Fibroblast of the aortic adventitia (primary cell): ENCODE measurements at places on chromosomes 13 and 19. TPM values are rescaled to one million over a fixed set of nuclear protein-coding genes. Genes with fewer than 3 reads are reported as not detected.

GARIN5B gene
- not detected in 2 replicates for total RNA-seq

B9D2 gene
- 0.25 and 4.5 TPM in 2 replicates for total RNA-seq

SPACA4 gene
- total RNA-seq: not detected in 2 replicates

SIGLEC8 gene
- not detected in 2 replicates for total RNA-seq

ZFP30 gene
- 14.8 and 39.8 TPM in 2 replicates for total RNA-seq

RNF17 gene
- not detected in 2 replicates for total RNA-seq

BSG gene
- total RNA-seq: 151 and 239 TPM in 2 replicates

TEKTIP1 gene
- total RNA-seq: not detected in 2 replicates

PRSS57 gene
- total RNA-seq: not detected in 2 replicates

ZBTB7A gene
- 23.5 and 31.6 TPM in 2 replicates for total RNA-seq

C3 gene
- total RNA-seq: 93.5 and 1,485 TPM in 2 replicates

PRTN3 gene
- total RNA-seq: not detected in 2 replicates

SYT5 gene
- total RNA-seq: 0.45 TPM in 1 of 2 replicates, not detected in the other

PTPRH gene
- 6.5 and 7.8 TPM in 2 replicates for total RNA-seq

SIGLEC5 gene
- not detected in 2 replicates for total RNA-seq

ZNF69 gene
- total RNA-seq: 1.6 and 9.0 TPM in 2 replicates

GSX1 gene
- total RNA-seq: not detected in 2 replicates

ZNF540 gene
- total RNA-seq: 0.36 and 2.1 TPM in 2 replicates

IGFL1 gene
- not detected in 2 replicates for total RNA-seq

SPRED3 gene
- total RNA-seq: 0.41 and 9.7 TPM in 2 replicates

NUP62 gene
- total RNA-seq: 11.3 and 35.4 TPM in 2 replicates

DEDD2 gene
- total RNA-seq: 11.1 and 13.5 TPM in 2 replicates

C19orf47 gene
- total RNA-seq: 1.2 and 9.1 TPM in 2 replicates

DMKN gene
- 11.4 and 63.0 TPM in 2 replicates for total RNA-seq

LIG4 gene
- total RNA-seq: 9.2 and 10.8 TPM in 2 replicates

VSTM1 gene
- not detected in 2 replicates for total RNA-seq
